ENCODE measurements at places on chromosomes 12 and 14.

DNA sequence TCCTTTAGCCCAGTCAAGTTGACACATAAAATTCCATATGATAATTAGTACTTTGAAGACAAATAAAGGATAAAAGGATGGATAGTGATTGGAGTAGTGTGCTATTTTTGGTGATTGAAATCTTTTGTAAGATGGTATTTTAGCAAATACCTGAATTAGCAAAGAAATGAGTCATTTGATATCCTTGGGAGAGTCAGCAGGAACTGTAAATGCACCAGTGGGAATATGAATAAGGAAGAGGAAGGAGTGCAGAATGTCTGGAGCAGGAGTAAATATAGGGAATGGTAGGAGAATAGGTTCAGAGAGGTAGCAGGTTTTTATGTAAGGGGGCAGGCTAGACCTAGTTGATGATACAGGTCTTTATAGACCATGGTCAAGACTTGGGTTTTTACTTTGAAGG lies 75.0 kb downstream of the TRMT5 start:
- no peak for DNase-seq

DNA sequence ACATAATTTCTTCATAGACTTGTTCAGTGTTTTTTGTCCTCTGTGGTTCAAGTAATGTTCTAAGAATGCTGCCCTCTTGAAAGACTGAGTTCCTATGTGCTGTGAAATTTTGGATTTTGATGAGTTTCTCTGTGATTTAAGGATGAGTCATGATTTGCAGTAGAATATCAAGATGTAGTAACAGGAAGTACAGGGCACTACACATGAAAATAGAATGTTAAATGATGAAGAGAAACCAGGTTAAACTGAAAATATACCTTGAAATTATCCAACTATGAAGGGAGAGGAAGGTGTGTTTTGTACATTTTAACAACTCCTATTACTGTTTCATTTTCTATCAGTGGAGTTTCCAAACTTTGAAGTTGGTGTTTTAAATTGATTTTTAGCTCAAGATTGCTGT lies 4.8 kb downstream of the ELK3 start:
- no peak for DNase-seq

- DNase-seq: no peak
These were observed 229.9 kb downstream of the AKAP6 start for GRCh38 chr14:32559048-32559447.

- DNase-seq: no peak
These were observed 3.2 kb downstream of the CATSPERB start for GRCh38 chr14:91728616-91729183.

DNA sequence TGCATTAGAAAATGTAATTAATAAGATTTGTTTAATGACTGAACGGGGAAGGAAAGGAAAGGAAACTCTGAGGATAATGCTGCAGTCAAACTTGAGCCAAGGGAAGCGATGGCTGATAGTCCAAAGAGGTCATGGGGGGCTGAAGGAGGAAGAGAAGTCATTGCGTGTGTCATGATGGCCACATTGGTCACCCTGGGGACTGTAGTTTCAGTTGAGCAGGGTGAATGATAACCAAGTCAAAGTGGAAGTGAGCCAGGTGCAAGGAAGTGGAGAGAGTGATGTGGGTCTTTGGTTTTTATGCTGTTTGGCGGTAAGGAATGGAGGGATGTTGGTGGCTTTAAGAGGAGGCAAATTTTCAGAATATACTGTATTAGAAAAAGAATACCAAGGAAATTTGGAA lies 21.6 kb downstream of the C12orf75 start:
- no peak for DNase-seq

DNA sequence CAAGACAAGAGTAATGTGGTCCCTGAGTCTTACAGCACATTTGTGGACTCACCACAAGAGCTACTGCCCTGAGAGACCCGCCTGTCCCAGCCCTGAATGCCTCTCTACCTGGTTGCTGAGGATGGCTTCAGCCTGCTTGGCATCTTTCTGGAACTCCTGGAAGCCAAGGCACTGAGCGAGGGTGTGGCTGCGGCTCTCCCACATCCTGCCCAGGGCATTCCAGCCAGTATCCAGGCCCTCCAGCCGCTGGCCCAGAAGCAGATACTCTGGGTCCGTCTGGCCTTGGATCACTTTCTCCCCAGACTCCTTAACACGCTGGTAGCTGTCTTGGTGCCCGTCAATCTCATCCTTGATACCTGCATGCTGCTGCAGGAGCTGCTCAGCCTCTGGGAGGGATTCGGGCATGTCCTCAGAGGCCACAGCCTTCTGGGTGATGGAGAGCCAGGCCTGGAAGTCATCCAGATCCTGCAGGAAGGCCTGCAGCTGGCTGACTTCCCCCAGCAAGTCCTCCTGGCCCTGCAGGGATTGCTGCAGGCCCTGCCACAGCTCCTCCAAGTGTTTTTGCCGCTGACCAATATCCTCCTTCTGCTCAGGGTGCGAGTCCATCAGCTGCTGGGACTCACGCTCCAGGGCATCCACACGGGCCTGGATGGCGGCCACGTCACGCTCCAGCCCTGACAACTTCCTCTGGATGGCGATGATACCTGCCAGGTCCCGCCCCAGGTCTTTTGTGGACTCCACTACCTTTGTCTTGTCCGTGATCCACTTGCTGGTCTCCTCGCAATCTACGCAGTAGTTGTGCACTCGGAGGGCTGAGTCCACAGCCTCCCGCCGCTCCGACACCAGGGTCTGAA lies 82.3 kb downstream of the PLEKHG3 start:
- no peak for DNase-seq

GRCh38 chr12:106094304-106094703 lies 44.5 kb downstream of the NUAK1 start:
- DNase-seq: no peak
